ENCODE measurements at places on chromosomes 5 and 9.

DNA sequence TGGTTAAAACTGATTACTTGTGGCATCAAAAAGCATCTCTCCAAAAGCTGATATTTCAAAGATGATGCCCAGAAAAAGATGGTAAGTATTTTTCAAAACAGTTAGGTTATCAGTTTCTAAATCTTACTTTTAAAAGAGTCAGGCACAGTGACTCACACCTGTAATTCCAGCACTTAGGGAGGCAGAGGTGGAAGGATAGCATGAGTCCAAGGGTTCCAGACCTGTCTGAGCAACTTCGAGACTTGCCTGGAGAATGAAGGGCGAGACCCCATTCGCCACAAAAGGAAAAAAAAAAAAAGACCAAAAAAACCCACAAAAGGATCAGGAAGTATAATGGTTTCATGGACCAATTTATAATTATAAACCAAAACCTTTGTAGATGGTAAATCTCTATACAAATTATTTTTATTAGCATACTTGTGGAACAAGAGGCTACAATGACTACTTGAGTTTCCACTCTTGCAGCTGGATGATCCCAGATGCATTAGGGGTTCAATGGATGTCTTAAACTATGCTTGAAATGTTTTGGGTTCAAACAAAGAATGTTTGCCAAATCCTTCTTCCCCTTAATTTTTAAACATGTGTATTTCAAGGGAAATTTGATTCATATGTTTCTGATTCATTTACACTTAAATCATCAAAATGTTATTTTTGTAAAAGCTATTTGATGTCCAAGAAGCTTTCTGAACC, 96.1 kb downstream of the ADAMTSL1 start:
- H3K36me3 ChIP-seq = no peaks in the 10 kb centered on the region
- no peak for DNase-seq
- H3K4me3 ChIP-seq = no peak overlapping the region
- no peaks in the 10 kb centered on the region for H3K4me1 ChIP-seq
- H3K27me3 ChIP-seq = no peaks in the 10 kb centered on the region
- no peak overlapping the region for H3K27ac ChIP-seq

- H3K27ac ChIP-seq = no peak overlapping the region
- no peak overlapping the region for H3K4me3 ChIP-seq
- DNase-seq = no peak
- H3K4me1 ChIP-seq = no peaks in the 10 kb centered on the region
Measured at GRCh38 chr5:4553978-4554377, 586.2 kb upstream of the ADAMTS16 start.

DNA sequence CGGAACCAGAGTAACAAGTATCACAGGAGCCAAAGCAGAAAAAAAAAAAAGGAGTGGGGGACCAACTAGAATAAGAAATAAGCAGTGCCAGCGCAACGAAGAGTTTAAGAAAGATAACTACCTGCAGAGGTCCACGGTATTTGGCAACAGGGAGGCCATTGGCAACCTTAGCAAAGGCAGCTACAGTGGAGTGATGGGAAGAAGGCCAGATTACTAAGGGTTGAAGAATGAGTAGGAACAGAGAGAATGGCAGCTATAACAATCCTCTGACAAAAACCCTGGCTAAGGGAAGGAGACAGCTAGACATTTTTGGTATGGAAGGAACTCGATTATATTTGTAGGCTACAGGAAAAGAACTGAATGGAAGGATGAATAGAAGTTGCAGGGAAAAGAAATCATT, 93.4 kb upstream of the DMAC1 start:
- no peak overlapping the region for H3K4me3 ChIP-seq
- no peaks in the 10 kb centered on the region for H3K36me3 ChIP-seq
- H3K4me1 ChIP-seq = no peaks in the 10 kb centered on the region
- H3K27me3 ChIP-seq = no peaks in the 10 kb centered on the region
- H3K27ac ChIP-seq = no peak overlapping the region
- DNase-seq = no peak

GRCh38 chr5:31768046-31768445, 129.1 kb downstream of the PDZD2 start:
- peaks cover 5% of the 10 kb centered on the region for H3K27me3 ChIP-seq
- H3K27ac ChIP-seq = no peak overlapping the region
- no peaks in the 10 kb centered on the region for H3K36me3 ChIP-seq
- H3K4me3 ChIP-seq = no peak overlapping the region

- H3K4me3 ChIP-seq = no peak overlapping the region
- H3K27ac ChIP-seq = no peak overlapping the region
- DNase-seq = no peak
- no peaks in the 10 kb centered on the region for H3K27me3 ChIP-seq
- H3K36me3 ChIP-seq = no peaks in the 10 kb centered on the region
Measured at GRCh38 chr5:172319708-172320441, 36.3 kb upstream of the UBTD2 start.

All from hepatocyte (in vitro differentiated cells).